ENCODE measurements at places on chromosomes 5 and 9.

- DNase-seq, result no peak
These were observed 2.6 kb downstream of the OLFML2A start for GRCh38 chr9:124779368-124780059.

DNA sequence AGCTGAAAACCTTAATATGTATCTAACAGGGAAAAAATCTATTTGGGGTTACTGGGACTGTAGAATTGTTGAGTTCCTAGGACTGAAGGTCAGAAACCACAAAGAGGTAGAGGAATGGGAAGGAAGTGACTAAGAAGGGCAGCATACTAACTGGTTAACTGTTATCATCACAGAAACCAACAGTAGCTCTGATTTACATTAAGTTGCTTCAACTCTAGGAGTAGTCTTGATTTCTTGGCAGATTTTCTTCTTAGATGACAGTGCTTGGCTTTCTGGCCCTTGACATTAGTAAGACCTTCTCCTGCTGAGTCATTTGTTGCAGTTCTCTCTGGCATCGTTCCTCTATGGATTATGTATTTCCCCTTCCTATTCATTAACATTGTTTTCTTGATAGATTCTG is 116.1 kb upstream of the RASA1 start:
- DNase-seq, result no peak

DNA sequence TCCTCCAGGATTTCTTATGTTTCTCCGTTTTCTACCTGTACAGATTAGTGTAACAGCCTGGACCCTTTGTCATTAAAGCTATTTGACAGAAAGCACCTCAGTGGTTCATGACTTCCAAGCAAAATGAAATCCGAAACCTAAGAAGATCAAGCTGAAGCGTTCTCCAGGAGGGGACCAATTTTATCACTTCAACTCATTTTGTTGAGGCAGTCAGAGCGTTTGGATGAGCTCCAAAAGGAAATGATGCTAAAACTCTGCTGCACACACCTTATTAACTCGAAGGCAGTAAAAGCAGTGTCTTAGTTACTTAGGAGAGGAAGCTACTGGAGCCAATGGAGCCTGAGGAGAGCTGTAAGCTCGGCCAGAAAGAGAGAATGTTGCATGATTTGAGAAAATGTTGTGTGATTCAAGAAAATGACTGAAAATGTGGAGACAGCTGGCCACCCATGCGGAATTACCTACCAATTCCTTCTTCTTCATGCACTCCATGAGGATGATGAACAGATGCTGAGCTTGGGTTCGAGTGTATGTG is 346.7 kb upstream of the KLF9 start:
- peak; percentile 77 for DNase-seq

DNA sequence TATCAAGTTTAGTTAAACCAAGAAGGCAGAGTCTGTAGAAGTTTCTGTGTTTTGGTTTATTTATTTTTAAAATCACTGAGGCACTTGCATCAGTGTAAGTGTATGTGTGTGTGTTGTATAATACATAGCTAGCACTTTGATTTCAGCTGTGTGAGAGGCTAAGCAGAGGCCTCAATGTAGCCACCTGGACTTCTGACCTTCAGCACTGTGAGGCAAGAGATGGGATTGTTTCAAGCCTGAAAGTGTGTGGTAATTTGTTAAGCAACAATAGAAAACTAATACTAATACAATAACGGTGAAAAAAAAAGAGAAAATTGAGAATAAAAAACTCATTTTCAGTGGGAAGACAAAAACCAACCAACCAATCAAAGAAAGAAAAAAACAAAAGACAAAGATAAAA is 327.3 kb downstream of the CDH18 start:
- DNase-seq, result no peak

DNA sequence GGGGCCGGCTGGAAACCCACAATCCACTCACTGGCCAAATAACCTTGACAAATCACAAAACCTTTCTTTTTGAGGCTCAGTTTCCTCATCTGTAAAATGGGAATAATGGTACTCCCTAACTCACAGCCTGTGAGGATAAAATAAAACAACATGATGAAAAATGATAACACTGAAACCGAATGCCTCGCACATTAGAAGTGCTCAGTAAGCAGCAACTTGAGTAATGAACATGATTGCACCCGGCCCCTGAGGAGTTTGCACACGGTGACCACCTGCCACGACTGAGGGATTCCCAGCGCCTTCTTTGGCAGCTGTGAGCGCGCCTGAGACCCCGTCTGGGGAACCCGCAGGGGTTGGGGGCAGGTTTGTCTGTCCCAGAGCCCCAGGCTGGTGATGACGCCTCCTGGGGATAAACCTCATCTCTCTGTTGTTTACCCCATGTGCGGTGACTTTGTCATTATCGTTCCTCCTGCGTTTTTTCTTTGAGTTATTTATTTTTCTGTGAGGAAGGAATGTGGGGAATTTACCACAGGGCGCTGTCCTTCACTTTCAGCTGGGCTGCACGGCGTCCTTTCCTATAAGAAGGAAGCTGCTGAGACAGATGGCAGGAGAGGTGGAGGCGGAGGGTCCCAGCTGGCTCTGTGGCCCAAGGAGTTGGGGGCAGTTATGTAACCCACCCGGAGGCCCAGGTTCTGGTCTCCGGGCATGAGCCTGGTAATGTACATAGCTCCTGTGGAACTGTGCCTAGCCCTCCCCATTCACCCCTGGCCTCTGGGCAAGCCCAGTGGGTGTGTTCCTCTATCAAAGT is 3.0 kb upstream of the SYNPO start:
- DNase-seq, result peak; percentile 86

DNA sequence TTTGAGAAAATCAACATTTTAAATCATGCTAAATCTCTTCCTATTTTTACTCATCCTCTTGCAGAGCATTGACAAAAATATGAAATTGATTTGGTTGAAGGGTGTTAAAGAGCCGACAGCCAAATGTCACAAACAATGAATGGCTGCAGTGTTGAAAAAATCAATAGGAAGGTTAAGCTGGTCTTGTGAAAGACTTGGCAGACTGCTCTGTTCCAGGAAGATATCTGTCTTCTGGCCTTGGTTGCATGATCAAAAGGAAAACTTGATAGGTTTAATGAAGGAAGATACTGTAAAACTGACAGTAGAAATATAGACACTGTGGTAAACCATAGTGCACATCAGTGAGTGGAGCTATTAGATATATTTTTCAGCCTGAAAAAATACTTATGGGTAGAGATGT is 103.6 kb downstream of the PBX3 start:
- peak; percentile 58 for DNase-seq

DNA sequence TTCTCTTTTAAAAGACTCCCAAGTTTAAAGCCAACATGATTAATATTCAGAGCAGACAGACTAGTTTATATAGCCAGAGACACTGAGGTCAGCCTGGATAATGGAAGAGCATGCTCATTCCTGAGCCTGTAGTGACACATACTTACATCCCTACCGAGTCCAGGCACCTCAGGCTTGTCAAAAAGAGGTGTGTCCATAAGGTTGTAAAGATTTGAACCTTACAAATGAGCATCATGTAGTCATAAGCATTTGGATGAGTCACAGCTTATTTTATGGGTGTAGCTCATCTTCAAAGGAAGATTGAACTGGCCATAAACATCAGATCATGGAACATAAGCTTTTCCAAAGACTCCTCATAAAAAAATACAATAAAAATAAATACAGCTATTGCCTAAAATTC is 333.5 kb downstream of the EFNA5 start:
- no peak for DNase-seq

- DNase-seq, result no peak
These were observed 164.8 kb upstream of the VCAN start for GRCh38 chr5:83306572-83307241.

DNA sequence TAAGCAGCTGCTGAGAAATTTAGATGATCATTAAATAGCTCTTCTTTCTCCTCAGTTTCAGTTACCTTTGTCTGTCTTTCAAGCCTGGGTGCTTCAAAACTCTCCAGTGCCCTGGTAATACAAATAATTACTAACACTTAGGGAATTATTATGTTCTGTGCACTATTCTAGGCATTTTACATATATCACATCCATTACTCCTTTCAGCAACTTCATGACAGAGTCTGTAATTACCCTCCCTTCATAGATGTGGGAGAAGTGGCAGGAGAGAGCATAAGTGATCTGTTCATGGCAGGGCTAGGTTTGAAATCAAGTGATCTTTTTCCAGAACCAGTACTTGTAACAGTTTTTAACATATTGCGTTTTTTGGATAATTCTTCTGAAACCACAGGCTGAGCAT is 32.0 kb downstream of the MAN2A1 start:
- DNase-seq, result peak; percentile 46

- no peak for DNase-seq
These were observed 283.6 kb upstream of the RPS23 start for GRCh38 chr5:82561797-82562196.

DNA sequence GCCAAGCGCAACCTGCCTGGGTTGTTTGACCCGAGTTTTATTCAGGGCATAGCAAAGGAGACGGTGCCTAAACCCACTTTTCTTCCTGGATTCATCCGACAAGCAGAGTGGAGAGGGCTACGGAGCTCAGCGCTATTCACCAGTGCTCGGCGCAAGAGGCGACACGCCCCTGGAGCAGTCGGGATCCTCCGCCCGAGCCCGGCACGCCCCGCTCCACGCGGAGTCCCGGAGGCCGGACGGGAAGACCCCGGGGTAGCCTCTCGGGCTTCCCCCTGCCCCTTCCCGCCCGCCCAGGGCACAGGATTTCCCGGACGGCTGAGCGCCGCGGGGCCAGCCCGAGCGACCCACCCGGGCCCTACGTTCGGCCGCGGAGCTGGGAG is 427 bp downstream of the SERINC5 start:
- DNase-seq, result no peak

DNA sequence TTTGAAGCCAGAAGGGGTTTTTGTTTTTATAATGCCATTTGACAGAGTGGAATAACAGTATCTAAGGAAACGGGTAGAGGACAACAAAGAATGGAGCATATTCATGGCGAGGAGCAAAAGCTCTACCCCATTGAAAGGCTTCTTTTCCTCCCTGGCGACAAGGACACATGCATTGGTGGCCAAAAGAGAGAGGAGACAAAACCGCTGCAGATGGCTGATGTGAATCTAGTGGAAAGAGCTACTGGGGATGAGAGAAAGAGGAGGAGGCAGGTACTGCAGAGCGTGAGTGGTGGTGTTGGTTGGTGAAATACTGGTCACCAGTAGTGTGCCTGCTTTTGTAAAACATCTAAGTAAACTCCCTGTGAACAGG is 491 bp downstream of the APC start:
- peak; percentile 40 for DNase-seq

DNA sequence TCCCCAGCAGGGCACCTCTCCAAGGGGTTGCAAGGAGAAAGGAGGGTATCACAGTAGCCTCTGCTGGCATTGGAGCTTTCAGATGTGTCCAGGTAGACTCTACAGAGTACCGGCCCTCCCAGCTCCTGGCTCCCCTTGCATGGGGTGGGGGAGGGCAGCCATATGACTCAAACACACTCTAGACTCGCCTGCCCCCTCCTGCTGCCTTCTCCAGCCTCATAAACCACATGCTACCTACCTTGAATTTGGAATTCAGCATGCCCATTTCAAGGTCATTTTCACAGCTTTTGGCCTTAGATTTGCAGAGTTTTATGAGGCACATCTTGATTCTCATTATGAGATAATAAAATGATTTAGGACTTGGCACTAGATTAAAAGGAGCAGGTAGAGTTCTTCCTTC is 32.8 kb upstream of the SMIM32 start:
- DNase-seq, result no peak
